ENCODE measurements at places on chromosomes 16 and 17.

GRCh38 chr17:47229535-47230443 is 20.6 kb downstream of the MYL4 start:
- DNase-seq: peak; percentile 83

GRCh38 chr16:24318680-24319079 is 62.5 kb downstream of the CACNG3 start:
- DNase-seq: no peak

DNA sequence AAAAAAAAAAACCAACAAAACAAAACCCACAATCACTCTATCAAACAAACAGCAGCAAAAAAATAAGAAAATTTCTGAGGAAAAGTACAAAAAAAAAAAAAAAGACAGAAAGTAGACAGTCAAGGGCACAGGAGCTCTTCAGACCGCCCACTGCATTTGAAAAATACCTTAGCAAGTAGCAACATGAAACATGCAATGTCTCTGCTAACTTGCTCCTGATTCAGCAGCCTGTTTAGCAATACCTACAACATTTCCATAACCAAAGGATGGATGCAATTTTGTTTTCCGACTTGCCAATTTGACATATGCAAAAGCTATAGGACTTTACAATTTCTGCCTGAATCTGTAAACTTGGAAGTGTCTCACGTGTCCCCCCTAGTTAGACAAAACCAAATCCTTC is 57.4 kb downstream of the SYNRG start:
- no peak for DNase-seq

GRCh38 chr16:77696149-77696548 is 26.2 kb upstream of the NUDT7 start:
- DNase-seq: no peak

DNA sequence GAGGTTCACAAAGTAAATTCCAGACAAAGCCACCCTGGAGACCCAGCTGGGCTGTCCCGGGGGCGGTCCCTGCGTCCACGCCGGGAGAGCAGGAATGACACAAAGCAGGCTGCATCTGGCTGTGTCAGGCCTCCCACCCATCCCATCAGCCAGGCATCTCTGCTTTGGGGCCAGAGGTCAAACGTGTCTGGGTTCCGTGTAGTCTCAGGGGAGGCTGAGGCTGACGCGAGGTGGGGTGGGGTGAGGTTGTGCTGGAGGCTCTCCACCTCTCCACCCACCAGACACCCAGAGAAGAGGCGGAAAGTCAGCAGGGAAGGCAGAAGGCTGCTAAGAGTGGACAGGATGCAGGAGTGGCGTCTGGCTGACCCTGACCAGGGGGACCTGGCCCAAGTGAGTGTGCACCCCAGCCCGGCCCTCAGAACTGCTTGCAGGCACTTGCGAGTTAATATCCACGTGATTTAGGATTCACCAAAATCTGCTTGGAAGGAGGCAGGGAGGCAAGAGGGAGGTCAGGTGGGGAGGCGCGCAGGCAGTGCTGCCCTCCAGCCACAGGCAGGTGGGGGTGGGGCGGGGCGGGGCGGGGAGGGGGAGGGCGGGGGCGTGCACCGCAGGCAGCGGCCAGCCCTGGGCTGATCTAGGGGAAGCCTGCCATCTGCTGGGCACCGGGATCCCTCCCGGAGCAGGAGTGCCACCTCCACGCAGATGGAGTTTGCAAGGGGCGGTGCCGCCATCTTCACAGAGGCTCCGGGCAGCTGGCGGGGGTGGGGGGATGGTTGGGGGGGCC is 44.3 kb downstream of the TBC1D16 start:
- DNase-seq: peak; percentile 87

DNA sequence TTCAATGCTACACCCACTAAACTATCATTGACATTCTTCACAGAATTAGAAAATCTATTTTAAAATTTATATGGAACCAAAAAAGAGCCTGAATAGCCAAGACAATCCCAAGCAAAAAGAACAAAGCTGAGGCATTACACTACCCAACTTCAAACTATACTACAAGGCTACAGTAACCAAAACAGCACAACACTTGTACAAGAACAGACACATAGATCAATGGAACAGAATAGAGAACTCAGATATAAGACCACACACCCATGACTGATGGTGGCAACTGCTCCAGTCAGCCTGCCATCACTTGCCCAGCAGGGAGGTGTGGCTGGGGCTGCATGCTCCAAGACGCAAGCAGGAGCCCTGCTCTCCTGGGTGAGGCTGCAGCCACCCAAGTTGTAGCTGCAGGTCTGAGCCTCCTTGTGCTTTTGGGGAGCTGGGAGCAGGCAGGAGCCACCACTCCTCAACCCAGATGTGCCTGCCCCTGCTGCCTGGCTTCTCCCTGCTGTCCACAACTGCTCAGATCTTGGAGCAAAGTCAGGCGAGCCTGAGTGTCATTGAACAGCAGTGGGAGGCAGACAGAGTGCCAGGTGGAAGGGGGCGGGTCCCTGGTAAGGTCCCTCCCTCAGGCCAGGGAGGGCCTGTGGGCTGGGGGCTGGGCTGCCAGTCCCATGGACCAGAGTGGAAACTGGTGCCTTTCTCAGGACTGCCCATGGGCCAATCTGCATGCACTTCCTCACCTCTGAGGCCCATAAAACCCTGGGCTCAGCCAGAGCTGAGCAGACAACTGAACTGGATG is 24.7 kb downstream of the SSH2 start:
- DNase-seq: no peak
